ENCODE measurements at places on chromosomes 4 and X.
A peak's percentile ranks its signal among the peaks of the same experiment; 100 is the strongest.

DNA sequence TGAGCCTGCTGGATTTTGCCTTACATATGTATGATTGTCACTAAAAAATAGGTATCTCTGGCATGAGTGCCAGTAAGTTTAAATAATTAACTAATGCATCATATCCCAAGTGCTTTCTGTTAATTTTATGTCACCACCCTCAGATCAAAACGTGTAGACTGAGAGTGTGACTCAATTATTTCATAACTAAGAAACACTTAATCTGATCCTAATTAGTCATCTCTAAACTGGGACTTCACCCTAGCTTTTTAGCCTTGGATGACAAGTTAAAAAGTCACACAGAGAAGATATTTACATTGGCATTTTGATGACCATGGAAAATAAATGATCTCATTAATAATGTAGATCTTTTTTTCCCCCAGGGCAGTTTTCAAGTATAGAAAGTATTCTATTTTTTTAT, 23.1 kb upstream of the SLC6A14 start:
- no peak for DNase-seq

GRCh38 chr4:185143601-185143969, 519 bp downstream of the SLC25A4 start:
- peak; percentile 68 for DNase-seq

DNA sequence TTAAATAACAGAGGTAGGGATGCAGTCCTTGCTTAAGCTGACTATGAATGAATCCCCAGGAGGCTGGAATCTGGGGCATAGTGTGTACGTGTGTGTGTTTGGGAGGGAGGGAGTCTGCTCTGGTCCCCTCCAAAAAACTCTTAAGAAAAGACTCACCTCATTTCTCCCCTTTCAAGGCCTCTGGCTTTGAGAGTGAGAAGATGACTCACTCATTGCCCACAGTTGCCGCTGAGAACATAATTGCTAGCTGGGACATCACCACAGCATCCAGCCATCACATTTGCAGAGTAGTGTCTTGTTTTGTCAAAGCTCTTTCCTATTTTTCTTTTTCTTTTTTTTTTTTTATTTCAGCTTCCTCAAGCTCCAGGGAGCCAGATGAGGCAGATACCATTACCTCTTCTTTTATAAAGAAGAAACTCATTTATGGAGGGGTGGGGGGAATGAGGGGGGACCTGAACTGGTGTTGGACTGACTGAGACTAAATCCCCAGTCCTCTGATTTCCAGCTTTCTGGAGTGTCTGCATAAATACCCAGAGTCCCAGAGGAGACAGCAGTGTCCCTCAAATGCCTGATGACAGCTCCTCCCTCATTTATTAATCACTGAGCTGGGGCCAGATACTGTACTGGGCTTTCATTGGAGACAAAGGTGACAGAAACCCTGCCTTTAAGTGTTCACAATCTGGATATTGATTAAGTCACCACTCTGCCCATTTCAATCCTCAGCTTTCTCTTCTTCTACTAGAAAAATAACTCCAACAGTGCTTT, 61.9 kb upstream of the LAS1L start:
- peak; percentile 7 for DNase-seq

GRCh38 chr4:76947369-76947768, 2.2 kb upstream of the SEPTIN11 start:
- DNase-seq = peak; percentile 40

GRCh38 chr4:112589206-112589605, 47.5 kb downstream of the ZGRF1 start:
- DNase-seq = peak; percentile 56

DNA sequence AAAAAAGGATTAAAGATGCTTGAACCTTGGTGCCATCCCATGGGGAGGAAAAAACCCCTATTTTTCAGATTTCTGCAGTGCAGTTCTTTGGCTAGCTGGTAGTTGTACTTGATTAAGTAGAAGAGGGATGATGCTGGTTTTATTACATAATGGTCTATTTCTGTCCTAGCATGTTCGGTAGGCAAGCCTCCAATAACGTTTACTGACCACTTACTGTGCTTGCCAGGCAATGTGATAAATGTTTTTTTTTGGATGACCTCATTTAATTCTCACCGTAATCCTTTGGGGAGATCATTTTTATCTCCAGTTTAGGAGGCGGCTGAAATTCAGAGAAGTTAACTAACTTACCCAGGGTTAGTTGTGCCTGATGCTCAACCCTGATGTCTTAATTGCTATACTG, 92.1 kb upstream of the RPA4 start:
- DNase-seq = no peak

DNA sequence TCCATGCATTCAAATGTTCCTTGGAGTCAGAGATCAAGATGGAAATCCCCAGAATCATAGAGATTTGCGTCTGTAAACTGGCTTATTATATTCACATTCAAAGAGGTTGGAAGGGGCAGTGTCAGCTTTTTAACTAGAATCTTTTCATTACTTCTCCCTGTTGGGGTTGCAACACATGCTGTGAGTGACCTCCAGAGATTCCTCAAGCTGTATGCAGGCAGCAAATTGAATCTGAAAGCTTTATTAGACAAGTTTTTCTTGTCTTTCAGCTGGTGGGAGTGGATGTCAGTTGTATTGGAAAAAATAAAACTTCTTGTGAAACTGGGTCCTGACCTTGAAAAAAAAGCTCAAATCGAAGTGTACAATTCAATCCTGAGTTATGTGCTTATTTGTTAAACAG, 736.5 kb upstream of the FTHL17 start:
- no peak for DNase-seq

DNA sequence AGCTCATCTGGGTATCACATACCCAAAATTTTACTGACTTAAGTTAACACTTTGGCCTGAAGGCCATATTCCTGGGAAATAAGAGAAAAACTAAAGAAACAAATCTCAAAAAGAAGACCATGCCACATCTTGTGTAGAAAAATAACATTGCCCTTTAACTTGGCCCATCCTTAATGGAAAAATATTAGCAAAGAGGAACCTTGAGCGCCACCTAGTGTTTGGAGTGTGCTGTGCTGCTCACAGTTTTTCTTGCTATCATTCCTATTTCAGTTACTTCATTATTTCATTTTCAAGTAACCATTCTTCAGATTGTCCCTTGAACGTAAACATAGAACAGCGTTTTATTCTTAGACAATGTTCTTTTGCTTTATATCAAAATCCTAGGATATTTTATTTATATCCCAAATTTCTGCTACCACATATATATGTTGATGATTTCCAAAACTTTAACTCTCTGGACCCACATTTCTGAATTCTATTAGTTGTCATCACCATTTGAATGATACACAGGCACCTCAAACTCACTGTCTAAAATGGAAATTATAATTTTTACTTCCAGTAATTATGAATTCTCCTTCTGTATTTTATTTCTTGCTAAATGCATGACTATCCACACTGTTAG, 999.0 kb upstream of the ADGRL3 start:
- peak; percentile 67 for DNase-seq

DNA sequence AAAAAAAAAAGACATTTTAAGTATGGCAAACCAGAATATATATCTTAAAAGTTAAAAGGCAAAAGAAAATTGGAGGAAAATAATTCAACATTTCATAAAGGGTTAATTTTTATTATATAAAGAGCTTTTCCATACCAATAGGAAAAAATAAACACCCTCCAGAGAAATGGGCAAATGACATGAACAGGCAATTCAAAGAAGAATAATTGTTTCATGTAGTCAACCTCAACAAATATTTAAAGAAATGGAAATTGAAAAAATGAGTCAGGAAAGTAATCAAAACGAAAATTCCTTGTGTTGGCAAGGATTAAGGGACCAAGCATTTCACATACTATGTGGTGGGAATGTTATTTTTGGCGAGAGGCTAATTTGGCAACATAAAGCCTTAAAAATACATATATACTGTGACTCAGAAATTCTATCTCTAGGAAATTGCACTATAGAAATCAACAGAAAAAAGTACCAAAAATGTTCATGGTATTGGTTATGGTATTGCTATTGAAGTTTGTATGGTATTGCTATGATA, 87.6 kb downstream of the HAUS3 start:
- no peak for DNase-seq

GRCh38 chr4:184896868-184897715, 71.3 kb upstream of the ACSL1 start:
- DNase-seq = no peak

DNA sequence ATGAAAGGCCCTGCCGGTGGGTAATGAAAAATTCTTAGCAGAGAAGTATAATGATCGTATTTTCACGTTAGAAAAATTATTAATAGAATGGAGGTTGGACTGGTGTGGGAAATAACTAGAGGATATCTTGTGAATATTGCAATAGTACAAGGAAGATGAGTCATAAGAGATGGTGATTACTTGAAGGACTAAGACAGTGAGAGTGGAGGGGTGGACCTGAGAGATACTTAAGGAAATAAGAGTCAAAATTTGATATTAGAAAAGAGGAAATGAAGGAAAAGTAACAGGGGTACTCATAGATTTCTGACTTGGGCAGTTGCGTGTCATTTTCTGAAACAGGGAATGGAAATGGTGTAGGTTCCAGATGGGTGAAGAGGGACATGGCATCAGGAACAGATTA, 1.7 kb upstream of the USP53 start:
- peak; percentile 44 for DNase-seq

Measured in RKO (cell line).